ENCODE measurements at places on chromosomes 6 and 20. TPM values are rescaled to one million over a fixed set of nuclear protein-coding genes. Genes with fewer than 3 reads are reported as not detected.

GRCh38 chr6:70134542-70134941 is 168.3 kb downstream of the COL9A1 start:
- no peak for DNase-seq

SMLR1 gene
- total RNA-seq: not detected

SYNCRIP gene
- total RNA-seq: 153 TPM

BPIFA1 gene
- not detected for total RNA-seq

DNA sequence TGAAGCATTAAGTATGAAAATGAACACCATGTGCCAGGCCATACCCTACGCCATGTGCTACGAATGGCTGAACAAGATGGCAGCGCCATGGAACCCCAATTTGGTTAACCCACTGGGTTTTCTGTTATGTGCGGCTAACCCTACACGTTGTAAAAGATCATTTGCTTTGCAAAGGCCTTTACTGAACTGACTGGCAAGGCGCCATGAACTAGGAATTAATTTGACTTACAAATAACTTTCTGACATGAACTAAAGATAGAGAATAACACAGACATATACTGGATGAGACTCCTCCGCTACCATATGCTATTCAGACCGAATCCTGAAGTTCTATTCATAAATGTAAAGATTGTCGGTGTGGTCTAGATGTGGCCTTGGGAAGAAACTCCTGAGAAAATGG is 3.9 kb downstream of the CNKSR3 start:
- DNase-seq: no peak

GRCh38 chr6:107871976-107872375 is 47.9 kb upstream of the SCML4 start:
- no peak for DNase-seq

DNA sequence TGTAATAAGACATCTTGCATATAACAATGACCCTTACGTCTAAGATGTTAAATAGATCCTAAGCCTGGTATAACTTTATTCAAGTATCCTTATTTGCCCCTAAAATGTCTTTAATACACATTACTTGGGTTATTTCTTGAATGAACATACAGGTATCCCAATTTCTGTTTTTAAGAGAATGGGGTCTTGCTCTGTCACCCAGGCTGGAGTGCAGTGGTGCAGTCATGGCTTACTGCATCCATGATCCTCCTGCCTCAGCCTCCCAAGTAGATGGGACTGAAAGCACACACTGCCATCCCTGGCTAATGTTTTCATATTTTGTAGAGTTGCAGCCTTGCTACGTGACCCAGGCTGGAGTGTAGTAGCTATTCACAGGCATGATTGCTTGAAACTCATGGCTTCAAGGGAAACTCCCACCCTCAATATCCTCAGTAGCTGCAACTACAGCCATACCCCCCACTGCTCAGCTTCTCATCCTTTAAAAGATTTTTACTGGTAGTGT is 10.4 kb upstream of the ZNFX1 start:
- no peak for DNase-seq

DNAH8 gene
- total RNA-seq: not detected

DNA sequence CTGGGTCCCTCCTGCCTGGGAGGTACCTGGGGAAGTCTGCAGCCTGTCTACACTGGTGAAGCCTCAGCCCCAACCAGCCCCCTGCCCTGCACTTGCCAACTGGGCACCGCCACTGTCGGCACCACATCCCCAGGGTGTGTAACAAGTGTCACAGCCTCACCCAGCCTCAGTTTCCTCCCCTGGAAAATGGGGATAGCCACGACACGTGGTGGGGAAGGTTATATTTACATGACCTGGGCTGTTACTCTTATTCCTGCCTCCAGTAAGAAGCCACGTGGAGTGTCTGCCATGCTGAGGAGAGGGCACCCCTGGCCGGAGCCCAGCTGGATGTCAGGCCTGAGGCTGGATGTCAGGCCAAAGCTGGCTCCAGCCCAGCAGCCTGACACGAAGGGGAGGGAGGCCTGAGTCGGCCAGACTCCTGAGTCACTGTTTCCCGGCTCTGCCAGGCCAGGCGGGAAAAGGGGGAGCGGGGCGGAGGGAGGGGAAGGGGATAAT is 44.9 kb downstream of the SNAI1 start:
- DNase-seq: peak; percentile 90

DNA sequence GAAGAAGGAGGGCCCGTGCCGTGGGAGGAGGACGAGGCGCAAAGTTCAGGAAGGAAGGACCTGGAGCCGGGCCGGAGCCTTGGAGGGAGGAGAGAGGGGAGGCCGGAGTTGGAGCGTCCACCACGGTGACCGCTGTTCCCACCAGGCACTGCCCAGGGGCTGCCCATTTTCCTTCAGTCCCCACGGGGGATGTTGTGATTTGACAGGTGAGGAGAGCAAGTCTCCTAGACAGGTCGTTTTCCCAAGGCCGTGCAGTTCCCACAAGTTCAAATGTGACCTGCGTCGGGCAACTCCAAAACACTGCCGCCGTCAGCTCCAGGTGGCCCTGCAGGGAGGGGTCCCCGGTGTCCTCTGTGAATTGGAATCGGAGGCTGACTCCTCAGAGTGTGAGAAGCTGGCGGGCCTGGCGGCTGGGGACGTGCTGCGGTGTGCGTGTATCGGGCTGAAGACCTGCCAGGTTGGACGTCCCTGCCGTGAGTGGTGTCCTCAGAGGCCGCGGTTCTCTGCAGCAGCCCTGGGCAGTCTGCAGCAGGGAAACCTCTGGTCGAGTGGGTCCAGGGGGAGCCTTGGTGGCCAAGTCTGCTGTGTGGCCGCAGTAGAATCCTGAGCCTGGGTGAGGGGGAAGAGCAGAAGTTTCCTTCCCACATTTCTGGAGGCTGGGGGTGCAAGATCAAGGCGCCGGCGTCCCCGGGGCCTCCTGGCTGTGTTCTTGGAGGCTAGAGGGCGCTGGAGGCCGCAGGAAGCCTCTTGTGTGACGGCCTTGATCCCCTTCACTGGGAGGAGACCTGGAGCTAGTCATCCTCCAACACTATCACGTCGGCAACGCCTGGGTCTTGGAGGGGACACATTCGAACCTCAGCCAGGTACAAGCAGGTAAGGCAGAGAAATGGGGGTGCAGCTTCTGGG is 115.1 kb upstream of the FRMD1 start:
- DNase-seq: peak; percentile 44

GRCh38 chr20:34983995-34984735 is 28.5 kb downstream of the MYH7B start:
- no peak for DNase-seq

- DNase-seq: peak; percentile 84
Observed at GRCh38 chr6:39361657-39362486, 39.4 kb upstream of the KCNK16 start.
